GM12878 (cell line): ENCODE measurements at places on chromosomes 1 and 21.

DNA sequence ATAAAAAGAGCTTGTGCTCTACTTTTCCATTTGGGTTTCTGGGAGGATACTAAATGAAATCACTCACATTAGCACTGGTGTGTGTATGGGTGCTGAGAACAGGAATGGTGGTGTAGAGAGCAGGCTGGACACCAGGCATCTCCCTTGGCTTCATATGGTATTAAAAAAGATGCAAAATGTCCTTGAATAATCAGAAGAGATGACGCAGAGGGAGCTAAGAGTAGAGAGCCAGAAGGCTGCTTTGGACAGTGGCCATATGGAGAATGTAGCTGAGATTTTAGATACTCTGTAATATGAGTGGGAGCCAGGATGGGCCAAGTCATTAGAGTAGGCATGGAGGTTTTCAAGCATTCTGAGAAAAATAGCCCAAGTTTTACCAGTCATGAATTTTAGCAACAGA is 112.3 kb upstream of the ZRANB2 start:
- DNase-seq = no peak

- DNase-seq = no peak
Observed at GRCh38 chr1:85649591-85649990, 58.6 kb downstream of the ZNHIT6 start.

- DNase-seq = no peak
Observed at GRCh38 chr1:229092377-229093237, 178.3 kb upstream of the RAB4A start.

DNA sequence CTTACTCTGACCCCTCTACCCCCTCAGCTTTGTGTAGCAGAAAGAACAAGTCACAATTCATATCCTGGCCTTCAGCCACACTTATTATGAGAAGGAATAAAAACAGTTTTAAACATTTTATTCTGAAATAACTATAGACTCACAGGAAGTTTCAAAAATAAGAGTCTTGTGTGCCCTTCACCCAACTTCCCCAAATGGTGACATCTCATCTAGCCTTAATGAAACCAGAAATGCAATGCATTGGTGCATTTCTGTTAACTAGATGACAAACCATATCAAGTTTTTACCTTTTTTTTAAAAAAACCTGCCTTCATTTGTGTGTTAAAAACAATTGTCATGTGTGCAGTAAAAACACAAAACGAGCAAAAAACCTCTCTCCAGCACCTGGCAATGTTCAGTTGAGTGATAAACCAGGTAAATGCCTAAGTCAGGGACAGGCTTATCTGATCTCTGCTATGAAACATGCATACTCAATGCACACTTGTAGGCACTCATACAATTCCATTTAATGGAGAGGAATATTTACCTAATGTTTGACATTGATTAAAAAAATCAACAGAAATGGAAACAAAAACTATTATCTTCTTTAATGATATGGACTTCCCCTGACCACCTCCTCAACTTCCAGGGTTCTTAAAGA is 51.5 kb downstream of the SH3BGR start:
- no peak for DNase-seq

GRCh38 chr1:205451202-205451601 is 4.6 kb downstream of the BLACAT1 start:
- DNase-seq = no peak

DNA sequence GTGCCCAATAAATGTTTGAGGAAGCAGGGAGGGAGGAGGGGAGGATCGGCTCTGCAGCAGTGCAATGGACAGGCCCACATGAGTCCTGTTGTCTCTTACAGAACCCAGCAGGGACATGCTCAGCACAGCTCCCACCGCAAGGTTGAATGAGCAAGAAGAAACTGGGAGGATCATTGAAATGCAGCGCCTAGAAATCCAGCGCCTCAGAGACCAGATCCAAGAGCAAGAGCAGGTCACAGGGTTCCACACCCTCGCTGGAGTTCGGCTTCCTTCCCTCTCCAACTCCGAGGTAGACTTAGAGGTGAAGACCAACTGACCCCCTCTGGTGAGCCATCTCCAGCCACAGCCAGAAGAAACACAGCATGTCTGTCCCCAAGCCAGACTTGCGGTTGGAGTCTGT is 15.9 kb upstream of the TMEM125 start:
- no peak for DNase-seq
